ENCODE measurements at places on chromosomes 13 and 19. TPM values are rescaled to one million over a fixed set of nuclear protein-coding genes. Genes with fewer than 3 reads are reported as not detected.

- H3K27me3 ChIP-seq, result no peaks in the 10 kb centered on the region
- H3K27ac ChIP-seq, result no peak overlapping the region
- peaks cover 11% of the 10 kb centered on the region for H3K36me3 ChIP-seq
Measured at GRCh38 chr13:98842070-98842469, 89.6 kb upstream of the SLC15A1 start.

ZNF30 gene
- 3.4 TPM for total RNA-seq

DNA sequence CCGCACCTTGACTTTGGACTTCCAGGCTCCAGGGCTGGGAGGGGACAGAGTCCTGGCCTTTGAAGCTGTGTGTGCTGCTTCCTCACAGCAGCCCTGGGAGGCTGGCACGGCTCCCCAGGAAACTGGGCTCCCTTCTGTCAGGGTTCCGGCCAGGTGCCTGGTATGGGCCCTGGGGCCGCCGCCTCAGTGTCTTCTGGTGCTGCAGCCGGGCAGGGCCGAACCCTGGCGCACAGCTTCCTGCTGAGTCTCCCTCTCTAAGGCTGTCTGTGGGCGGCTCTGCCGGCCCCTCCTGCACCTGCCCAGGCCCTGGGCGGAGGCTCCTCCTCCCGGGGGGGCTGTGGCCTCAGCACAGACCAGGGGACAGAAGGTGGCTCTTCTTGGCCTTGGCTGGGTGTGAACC lies 32.4 kb downstream of the GPX4 start:
- no peaks in the 10 kb centered on the region for H3K36me3 ChIP-seq
- DNase-seq, result no peak
- peak overlapping the region; percentile 47 for H3K27ac ChIP-seq
- no peaks in the 10 kb centered on the region for H3K27me3 ChIP-seq

PLK5 gene
- not detected for total RNA-seq

GRCh38 chr19:835210-835810 lies 5.5 kb upstream of the PRTN3 start:
- no peak for DNase-seq
- peaks cover 40% of the 10 kb centered on the region for H3K4me1 ChIP-seq
- no peaks in the 10 kb centered on the region for H3K36me3 ChIP-seq
- no peaks in the 10 kb centered on the region for H3K27me3 ChIP-seq

- H3K27me3 ChIP-seq, result no peaks in the 10 kb centered on the region
- H3K27ac ChIP-seq, result no peak overlapping the region
- peaks cover 52% of the 10 kb centered on the region for H3K4me1 ChIP-seq
- peak; percentile 35 for DNase-seq
- H3K36me3 ChIP-seq, result peaks cover 58% of the 10 kb centered on the region
Measured at GRCh38 chr19:6229216-6229913, 50.4 kb downstream of the MLLT1 start.

DNA sequence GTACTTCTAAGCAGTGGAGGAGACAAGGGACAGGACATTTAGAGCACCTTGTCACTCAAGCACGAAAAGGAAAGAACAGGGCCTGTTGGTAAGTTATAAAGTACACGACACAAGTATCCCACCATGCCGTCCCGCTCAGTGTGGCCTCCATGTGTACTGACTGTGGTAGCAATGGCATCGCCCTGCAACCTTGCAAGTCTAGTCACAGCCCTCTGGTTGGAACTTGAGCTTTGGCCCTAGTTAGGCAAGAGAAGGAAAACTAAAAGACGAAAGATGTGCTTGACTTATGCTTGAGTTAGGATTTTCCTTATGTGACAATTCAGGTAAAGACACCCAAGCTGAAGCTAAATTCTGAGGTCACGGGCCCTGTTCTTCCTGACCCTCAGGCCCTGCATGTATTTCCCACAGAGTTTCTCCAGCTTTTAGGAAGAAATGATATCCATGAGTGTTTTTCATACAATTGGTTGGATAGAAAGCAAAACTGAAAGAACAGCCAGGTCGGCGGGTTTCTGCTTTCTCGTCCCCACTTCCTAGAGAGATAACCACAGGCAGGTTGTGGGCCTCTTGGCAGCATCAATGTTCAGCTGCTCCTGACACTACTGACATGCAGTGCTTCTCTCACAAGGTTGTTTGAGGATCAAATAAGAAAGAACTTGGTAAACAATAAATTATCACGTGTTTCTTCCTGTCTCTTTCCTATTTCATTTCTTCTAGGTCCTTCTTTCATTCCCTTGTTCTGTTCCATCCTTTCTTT lies 216.2 kb downstream of the IRS2 start:
- no peak overlapping the region for H3K4me3 ChIP-seq
- no peak overlapping the region for H3K27ac ChIP-seq
- no peak for DNase-seq
- peaks cover 6% of the 10 kb centered on the region for H3K4me1 ChIP-seq
- no peaks in the 10 kb centered on the region for H3K36me3 ChIP-seq

- DNase-seq, result no peak
- H3K36me3 ChIP-seq, result peaks cover 100% of the 10 kb centered on the region
- no peak overlapping the region for H3K27ac ChIP-seq
- no peak overlapping the region for H3K4me3 ChIP-seq
- no peaks in the 10 kb centered on the region for H3K27me3 ChIP-seq
Measured at GRCh38 chr19:47495478-47496372, 11.7 kb upstream of the KPTN start.

DNA sequence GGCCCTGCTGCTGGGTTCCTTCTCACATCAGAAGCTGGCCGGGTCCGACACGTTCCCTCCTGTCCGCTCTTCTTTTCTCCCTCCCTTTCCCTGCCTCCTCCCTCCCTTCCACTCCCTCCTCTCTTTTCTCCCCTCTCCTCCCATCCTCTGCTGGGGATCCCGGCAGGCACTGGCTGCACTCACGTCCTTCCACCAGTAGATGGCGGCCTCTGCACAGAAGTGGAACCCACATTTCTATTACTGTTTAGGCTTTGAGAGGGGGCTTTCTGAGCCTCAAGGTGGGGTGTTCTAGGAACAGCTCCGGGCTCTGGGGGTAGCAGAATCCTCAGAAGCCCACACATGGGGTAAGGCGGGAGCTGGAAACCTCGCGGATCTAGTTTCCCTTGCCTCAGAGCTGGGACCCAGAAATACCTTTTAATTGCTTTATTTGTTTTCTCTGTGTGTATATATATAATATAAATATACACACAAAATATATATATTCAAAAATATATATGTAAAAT lies 294.2 kb downstream of the ZNF536 start:
- H3K27me3 ChIP-seq, result peaks cover 13% of the 10 kb centered on the region
- peak; percentile 74 for DNase-seq
- no peak overlapping the region for H3K27ac ChIP-seq
- no peak overlapping the region for H3K4me3 ChIP-seq
- peaks cover 5% of the 10 kb centered on the region for H3K4me1 ChIP-seq
- H3K36me3 ChIP-seq, result no peaks in the 10 kb centered on the region

LCP1 gene
- 968 TPM for total RNA-seq

DNA sequence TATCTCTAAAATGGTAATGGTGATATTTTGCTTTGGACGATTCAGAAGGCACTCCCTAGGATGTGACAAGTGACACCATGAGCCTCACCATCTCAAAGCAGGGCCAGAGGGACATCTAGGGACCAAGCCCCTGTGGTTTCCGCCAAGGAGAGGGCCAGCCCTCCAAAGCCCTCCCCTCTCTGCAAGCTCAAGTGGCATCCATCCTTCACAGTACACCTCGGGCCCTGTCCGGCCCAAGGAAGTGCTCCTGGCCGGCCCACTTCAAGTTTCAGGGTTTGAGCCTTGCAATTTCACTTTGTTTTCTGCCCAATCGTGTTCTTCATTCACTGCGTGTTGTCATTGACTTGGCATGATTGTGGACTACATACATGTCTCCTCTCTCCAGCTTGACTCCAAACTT lies 82.5 kb downstream of the TSHZ3 start:
- DNase-seq, result peak; percentile 31
- no peaks in the 10 kb centered on the region for H3K4me1 ChIP-seq
- no peaks in the 10 kb centered on the region for H3K36me3 ChIP-seq
- H3K27ac ChIP-seq, result no peak overlapping the region
- no peak overlapping the region for H3K4me3 ChIP-seq

DNA sequence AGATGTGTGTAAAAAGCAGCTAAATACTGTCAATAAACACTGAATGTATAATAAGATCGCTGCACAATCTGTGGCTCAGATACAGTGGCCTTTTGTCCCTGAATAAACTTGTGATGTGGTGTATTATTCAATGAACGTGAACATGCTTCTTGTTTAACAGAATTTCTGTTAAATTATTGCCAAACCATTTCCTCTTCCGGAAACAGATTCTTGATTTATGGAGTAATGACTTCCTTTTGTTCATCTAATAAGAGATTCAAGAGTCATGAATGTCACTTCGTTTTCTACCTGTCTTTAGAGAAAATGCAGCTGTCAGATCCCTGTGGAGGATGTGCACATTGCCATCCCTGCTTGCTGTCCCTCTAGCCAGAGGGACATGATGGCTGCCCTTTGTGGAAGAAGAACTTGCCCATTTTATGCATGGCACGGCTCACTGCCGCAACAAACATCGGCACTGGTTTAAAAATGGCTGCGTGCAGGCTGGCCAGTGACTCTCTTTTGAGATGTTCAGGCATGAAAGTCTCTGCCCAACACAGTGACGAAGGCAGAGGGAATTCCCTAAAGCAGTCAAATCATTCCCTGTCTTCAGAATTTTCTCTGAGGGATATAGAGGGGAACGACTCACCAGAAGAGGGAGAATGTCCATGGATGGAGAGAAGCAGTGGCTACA lies 3.1 kb upstream of the TNFSF13B start:
- H3K4me1 ChIP-seq, result peaks cover 21% of the 10 kb centered on the region
- no peaks in the 10 kb centered on the region for H3K36me3 ChIP-seq
- no peaks in the 10 kb centered on the region for H3K27me3 ChIP-seq
- no peak overlapping the region for H3K4me3 ChIP-seq
- peak overlapping the region; percentile 96 for H3K27ac ChIP-seq

DNA sequence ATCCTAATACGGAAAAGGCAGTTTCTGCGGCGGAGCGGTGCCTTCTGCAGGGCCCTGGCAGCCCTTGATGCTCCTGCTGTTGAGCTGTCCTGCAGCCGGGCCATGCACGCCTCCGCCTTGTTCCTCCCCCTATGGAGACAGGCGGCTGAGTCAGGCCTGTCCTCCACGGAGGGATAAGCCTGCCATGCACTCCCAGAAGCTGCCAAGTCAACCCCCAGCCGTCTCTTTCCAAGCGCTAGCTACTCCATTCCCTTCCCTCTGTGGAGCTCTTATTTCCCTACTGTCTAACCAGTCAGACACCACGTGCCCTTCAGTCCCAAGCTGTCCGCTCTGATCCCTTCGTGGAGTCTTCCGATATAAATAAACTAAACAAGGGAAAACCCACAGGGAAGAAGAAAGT lies 197.0 kb downstream of the COL4A1 start:
- no peaks in the 10 kb centered on the region for H3K36me3 ChIP-seq
- H3K4me1 ChIP-seq, result no peaks in the 10 kb centered on the region
- no peak for DNase-seq

DNA sequence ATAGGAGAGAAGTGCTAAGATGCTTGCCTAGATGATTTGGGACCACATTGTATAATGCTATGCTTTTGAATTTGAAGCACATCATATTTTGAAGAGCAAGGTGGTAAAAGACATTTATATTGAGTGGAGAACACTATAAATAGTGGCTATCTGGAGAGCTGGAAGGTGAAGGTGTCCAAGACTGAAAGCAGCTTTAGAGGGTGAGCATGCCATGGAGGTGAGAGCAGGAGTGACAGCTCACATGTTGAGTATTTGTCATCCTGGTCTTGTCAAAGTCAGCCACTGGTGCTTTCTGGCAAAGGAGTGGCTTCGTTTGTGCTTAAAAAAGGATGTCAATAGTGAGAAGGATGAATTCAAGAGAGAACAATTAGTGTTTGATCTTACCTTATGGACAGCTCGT lies 225.9 kb downstream of the COG6 start:
- no peaks in the 10 kb centered on the region for H3K4me1 ChIP-seq
- H3K27ac ChIP-seq, result no peak overlapping the region
- no peak overlapping the region for H3K4me3 ChIP-seq
- H3K27me3 ChIP-seq, result no peaks in the 10 kb centered on the region

- peaks cover 39% of the 10 kb centered on the region for H3K4me1 ChIP-seq
- DNase-seq, result no peak
- H3K27ac ChIP-seq, result peak overlapping the region; percentile 50
Measured at GRCh38 chr13:110214637-110215036, 92.3 kb downstream of the COL4A1 start.

GRCh38 chr19:30719999-30720345 lies 347.8 kb downstream of the ZNF536 start:
- no peaks in the 10 kb centered on the region for H3K36me3 ChIP-seq
- peaks cover 17% of the 10 kb centered on the region for H3K4me1 ChIP-seq
- peak overlapping the region; percentile 85 for H3K27ac ChIP-seq
- peak overlapping the region; percentile 41 for H3K4me3 ChIP-seq
- DNase-seq, result no peak
- no peaks in the 10 kb centered on the region for H3K27me3 ChIP-seq

EHD2 gene
- 87.7 TPM for total RNA-seq

RCBTB2 gene
- total RNA-seq, result 15.9 TPM

DNA sequence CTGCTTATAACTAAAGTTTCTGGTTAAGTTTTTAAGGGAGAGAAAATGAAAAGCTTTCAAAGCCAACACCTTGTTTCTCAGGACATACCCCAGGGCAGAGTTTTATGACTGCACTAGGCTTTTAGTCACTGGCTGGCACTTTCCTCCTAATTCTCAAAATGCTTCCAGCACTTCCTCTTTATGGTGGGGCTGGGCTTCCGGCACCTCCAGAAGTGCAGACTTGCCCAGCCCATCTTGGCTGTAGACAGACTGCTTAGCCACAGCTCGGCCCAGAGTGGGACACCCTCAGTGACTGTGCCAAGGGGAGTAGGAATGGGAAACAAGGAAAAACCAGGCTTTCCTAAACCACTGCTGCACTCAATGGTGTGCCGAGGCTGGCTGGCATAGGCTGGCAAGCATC lies 23.2 kb upstream of the GTF3A start:
- H3K27ac ChIP-seq, result no peak overlapping the region
- no peaks in the 10 kb centered on the region for H3K36me3 ChIP-seq
- no peak overlapping the region for H3K4me3 ChIP-seq
- no peaks in the 10 kb centered on the region for H3K27me3 ChIP-seq
- peaks cover 5% of the 10 kb centered on the region for H3K4me1 ChIP-seq

CD209 gene
- total RNA-seq, result 1.1 TPM

- H3K27me3 ChIP-seq, result no peaks in the 10 kb centered on the region
- no peak overlapping the region for H3K4me3 ChIP-seq
- H3K36me3 ChIP-seq, result no peaks in the 10 kb centered on the region
- no peaks in the 10 kb centered on the region for H3K4me1 ChIP-seq
Measured at GRCh38 chr19:42057846-42058245, 12.2 kb downstream of the GRIK5 start.

- no peaks in the 10 kb centered on the region for H3K4me1 ChIP-seq
- H3K36me3 ChIP-seq, result peaks cover 3% of the 10 kb centered on the region
- no peak overlapping the region for H3K4me3 ChIP-seq
- no peaks in the 10 kb centered on the region for H3K27me3 ChIP-seq
- DNase-seq, result no peak
- H3K27ac ChIP-seq, result no peak overlapping the region
Measured at GRCh38 chr19:32880622-32881021, 11.1 kb upstream of the SLC7A9 start.
